ENCODE measurements at places on chromosomes 13 and 19. TPM values are rescaled to one million over a fixed set of nuclear protein-coding genes. Genes with fewer than 3 reads are reported as not detected.

The PPM1N gene
- 4.2 TPM for total RNA-seq

The GFY gene
- total RNA-seq = not detected

The LHB gene
- not detected for total RNA-seq

The FXYD5 gene
- total RNA-seq = 225 TPM

The PSPN gene
- 1.4 TPM for total RNA-seq

The LRRC8E gene
- total RNA-seq = not detected
